Esophagus squamous epithelium (tissue), 5 donors: ENCODE measurements at places on chromosomes 13 and 19.

DNA sequence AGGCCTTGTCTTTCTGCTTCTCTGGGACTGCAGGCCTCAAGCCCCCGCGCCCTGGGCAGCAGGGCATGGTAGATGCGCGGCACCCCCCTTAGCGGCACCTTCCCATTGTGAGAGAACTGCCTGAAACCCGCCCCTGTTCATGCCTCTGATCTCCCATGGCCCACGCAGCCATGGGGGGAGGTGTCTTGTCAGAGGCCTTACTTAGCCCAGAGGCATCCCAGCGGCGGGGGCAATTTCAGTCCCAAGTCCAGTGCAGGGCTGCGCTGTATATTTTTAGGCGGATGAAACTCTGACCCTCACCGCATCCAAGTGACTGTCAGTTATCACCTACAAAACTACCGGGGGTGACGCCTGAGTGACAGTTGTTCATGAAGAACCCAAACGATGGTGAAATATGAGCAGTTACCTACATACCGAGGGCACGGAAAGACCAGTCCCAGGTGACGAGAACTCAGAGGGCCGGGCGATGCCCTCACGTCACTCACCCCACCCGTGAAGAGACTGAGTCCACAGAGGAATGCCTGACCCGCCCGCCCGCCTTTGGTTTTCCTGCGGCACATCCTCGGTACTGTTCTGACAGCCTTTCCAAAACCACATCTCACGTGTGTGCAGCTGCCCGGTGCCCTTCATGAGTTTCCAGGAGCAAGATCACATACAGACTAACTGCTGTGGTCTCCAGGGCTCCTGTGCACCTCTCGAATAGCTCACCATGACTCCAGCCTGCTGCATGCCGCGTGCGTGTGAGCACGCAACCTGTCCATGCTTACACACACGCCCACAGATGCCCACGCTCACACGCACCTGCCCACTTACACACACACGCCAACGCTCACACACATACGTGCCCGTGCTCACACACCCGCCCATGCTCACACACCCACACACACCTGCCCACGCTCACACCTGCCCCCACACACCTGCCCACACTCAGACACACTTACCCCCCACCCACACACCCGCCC, 14.4 kb downstream of the IL17D start:
- no peak for DNase-seq

- DNase-seq, result no peak
Measured at GRCh38 chr13:86510792-86511191, 711.6 kb upstream of the SLITRK6 start.

DNA sequence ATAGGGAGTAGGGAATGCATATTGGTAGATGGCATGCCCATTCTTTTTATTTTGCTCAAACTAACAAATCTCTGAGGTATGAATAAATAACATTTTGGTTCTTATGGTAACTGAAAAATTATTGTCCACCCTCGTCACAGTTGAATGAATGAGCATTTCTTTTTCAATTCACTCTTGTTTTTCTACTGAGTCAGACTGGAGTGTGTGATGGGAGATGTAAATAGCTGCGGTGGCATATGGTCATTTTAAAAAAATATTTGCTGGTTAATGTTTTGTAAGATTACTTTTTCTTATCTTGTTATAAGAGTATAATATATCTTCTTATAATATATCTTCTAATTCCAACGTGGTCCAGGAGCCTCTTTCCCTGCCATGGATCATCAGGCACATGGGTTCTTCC, 586.5 kb downstream of the SLITRK5 start:
- no peak for DNase-seq

GRCh38 chr13:46281779-46282178, 70.1 kb downstream of the LRRC63 start:
- DNase-seq, result no peak
